ENCODE measurements at places on chromosomes 2 and 18.

DNA sequence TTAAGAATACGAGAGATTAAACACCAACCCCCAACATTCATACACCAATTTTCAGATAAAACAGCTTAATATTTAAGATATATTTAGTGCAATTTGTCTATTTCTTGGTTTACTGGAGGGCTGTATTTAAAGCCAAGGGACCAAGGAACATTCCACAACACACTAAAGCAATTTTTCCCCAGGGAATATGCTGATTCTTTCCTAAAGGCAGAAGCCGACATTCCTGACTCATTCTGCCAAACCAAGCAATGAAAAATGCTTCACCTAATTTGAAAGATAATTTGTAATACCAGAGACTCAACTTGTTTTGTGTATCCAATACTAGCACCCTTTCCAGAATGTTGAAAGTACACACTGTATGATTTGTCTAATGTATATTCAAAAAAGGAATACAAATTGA is 1267.6 kb upstream of the PIK3C3 start:
- no peak for DNase-seq

DNA sequence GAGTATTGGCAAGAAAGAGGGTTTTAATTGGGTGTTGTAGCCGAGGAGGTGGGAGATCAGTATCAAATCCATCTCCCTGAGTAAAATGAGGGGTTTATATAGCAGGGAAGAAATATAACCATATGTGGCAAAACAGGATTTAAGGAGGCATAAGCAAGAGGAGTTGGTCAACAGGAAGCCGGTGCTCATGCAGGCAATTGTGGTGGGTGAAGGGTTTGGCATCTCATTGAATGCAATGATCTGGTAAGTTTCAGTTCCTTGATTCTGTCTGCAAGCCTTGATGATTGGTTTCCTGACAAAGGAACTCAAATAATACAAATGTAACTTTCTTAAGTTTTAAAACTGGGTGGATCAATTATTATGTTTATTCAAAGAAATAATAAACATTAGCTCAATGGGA is 564.4 kb upstream of the LINC00305 start:
- DNase-seq, result no peak

DNA sequence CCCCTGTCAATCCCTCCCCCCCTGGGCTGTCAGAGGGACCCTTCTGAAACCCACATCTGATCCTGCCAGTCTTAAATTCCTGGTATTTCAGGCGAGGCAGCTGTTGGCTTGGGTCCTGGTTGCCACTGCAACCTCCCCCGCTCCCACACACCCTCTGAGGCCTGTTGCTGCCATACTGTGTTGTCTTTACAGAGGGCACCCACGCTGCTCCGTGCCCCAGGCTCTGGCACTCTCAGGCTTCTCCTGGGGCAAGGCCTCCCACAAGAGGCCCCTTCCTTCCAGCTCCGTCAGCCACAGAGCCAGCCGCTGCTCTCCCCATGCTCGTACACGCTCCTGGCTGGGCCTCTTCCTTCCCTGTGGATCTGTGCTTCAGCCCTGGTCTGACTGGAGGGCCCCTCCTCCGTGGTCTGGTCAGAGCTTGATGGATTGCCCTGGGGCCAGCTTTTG is 8.6 kb downstream of the CABLES1 start:
- no peak for DNase-seq

GRCh38 chr2:44705876-44706480 is 235.5 kb upstream of the SIX3 start:
- DNase-seq, result no peak

DNA sequence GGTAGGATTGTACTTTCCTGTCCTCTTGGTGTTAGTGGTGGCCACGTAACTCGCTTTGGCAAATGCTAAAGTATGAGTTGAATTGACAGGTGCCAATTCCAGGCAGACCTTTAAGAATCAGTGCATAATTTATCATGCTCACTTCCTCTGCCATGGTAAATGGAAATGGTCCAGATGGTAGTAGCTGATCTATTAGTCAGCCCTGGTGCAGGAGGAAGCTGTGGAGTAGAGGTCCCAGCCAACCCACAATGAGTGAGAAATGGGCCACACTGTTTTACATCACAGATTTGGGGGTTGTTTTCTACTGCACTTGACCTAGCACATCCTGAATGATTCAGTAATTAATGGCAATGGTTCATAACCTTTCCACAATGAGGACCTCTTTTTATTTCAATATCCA is 104.4 kb downstream of the RGPD3 start:
- no peak for DNase-seq

DNA sequence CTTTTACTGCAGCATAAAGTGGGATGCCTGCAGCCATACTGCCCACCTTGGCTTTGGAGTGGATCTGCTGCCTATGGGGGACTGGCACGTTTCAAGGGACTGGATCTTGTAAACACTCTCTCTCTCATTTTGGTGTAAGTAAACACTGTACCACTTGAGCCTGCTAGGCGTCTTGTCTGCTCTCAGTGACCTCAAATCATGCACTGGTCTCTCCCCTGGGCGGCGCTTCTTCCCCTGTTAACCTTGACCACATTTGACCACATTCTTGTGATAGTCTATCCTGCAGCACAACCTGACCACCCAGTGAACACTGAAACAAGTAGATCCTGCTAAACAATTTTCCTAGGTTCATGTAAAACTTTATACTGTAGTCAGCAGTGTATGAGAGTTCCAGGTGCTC is 82.6 kb upstream of the HNMT start:
- DNase-seq, result no peak

DNA sequence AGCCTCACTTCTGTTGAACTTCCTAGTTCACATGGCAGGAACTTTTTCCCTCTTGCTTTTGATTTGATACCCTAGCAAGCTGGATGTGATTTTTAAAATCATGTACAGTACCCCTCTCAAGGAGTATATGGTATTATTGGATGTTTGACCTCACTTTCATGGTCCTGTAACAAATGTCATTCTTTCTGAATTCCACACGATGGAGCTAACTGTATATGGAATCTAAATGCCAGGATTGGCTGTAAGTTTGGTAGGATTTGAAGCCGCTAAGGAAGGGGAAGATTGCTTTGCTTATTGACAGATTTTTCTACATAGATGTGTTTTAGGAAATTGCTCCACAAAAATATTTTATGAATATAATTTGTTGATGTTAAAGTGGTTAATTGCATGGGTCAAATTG is 18.3 kb downstream of the MAIP1 start:
- no peak for DNase-seq

- no peak for DNase-seq
Observed at GRCh38 chr2:189662669-189663226, 1.5 kb downstream of the ASNSD1 start.

GRCh38 chr2:202653890-202654289 is 19.1 kb downstream of the FAM117B start:
- DNase-seq, result no peak
